ENCODE measurements at places on chromosomes 6 and 20.

DNA sequence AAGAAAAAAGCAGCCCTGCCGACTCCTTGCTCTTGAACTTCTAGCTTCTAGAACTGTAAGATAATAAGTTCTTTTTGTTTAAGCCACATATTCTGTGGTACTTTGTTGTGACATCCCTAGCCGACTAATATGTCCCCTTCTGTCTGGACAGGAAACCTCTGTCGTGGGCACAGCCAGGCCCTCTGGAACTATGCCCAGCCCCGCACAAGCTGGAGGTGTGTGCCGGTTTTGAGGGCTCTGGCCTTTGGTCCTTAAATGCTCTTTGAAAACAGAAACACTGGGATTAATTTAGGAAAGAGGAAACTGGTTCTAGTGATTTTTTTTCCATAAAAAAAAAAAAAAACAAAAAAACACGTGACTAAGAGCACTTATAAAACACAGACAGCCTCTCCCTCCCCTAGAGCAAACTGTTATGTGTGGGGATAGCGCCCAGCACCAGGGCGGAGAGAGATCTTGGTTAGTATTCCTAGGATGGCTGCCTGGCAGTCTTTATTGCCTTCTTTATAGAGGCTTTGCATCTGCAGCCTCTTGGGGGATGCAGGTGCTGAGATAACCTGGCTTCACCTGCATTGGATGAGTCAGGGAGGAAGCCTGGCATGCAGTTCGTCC lies 244.3 kb downstream of the NFATC2 start:
- no peak for DNase-seq

- DNase-seq: no peak
Measured at GRCh38 chr20:25632940-25633790, 9.4 kb upstream of the NANP start.

GRCh38 chr6:106631346-106631745 lies 2.0 kb downstream of the QRSL1 start:
- no peak for DNase-seq

- DNase-seq: no peak
Measured at GRCh38 chr6:144478483-144478882, 193.3 kb downstream of the UTRN start.

DNA sequence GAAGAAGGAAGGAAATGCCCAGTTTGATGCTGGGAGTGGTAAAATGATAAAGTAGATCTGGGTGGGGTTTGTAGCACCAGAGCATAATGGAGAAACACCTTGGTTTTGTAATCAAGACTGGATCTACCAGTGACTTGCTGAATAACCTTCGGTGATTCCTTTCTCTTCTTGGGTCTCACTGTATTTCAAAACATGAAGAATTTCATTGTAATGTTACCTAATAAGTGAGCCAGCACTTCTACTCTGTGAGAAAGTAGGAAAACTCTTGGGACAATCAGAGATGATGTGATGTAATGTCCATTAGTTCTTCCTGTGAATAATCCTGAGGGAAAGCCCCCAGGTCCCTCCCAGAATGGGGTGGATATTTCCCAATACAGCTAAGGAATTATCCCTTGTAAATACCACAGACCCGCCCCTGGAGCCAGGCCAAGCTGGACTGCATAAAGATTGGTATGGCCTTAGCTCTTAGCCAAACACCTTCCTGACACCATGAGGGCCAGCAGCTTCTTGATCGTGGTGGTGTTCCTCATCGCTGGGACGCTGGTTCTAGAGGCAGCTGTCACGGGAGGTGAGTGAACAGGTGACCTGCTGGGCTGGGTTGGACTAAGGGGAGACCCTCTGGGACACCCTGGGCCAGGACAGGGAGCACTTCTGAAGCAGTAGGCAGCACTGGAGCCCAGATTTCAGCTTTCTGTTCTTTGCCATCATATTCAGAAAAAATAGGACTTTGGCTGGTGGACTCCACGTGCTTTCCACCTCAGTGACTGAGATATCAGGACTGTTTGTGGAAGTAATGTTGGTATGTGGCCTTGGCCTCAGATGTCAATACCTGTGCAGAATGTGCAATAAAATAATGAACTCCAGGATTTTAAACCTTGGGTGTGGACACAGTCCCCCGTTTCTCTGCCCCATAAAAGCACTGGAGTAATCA lies at the start of gene PI3:
PI3 (plus strand) TSS at position 469 of the 931 bp plus-strand sequence; CDS start at position 490, 21 bp downstream.
- no peak for DNase-seq

DNA sequence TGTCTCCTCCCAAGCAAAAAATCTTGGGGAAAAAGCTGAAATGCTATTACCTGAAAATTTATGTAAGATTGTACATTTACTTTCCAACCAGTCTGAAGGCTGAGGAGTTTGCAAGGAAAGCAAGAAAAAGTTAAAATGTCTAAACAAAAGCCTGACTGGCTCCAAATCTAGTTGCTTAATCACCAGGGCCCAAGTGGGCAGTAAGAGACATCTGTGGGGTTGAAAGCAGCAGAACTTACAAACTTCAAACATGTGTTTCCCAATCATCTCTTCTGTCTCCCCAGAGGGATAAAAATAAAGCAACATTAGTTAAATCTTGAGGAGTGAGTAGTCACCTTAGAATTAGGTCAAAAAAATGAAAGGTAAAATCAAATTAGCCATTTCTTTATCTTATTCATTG lies 98.6 kb downstream of the OGFRL1 start:
- no peak for DNase-seq

- no peak for DNase-seq
Measured at GRCh38 chr20:3447321-3447720, 23.5 kb upstream of the ATRN start.

- no peak for DNase-seq
Measured at GRCh38 chr20:58179432-58180099, 48.9 kb downstream of the ANKRD60 start.

- no peak for DNase-seq
Measured at GRCh38 chr6:157884756-157885155, 61.7 kb downstream of the SNX9 start.

- DNase-seq: no peak
Measured at GRCh38 chr6:28336284-28337120, 554 bp upstream of the ZSCAN31 start.

DNA sequence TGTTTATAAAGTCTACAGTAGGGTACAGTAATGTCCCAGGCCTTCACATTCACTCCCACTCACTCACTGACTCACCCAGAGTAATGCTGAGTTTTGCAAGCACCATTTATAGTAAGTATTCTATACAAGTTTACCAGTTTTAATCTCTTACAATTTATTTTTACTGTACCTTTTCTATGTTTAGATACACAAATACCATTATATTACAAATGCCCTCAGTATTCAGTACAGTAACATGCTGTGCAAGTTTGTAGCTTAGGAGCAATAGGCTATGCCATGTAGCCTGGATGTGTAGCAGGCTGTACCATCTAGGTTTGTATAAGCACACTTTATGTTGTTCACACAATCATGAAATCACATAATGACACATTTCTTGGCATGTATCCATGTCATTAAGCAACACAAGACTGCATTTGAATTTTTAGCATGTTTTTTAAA lies 673.6 kb downstream of the CD109 start:
- no peak for DNase-seq

- DNase-seq: no peak
Measured at GRCh38 chr6:116047173-116047933, 13.3 kb downstream of the FRK start.

DNA sequence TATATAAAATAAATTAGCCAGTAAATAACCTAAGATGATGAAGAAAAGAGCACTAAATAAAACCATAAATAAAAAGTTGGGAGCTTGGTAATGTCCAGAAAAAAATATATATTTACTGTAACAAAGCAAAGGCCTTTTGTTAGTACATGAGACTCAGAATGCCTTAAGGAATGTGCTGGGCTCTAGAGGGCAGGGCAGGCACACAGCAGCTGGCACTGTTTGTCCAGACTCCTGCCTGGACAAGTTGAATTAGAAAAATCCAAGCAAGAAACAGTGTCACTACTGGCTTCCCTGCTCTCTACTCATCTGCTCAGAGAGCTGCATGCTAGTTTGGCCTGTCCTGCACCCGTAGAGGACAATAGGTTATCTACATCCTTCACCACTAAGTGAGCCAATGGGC lies 8.8 kb downstream of the DEFB129 start:
- DNase-seq: no peak

Data from activated CD8-positive, alpha-beta memory T cell treated with anti-CD3 and anti-CD28 coated beads for 1 hour (primary cell).